Activated CD4-positive, alpha-beta memory T cell treated with anti-CD3 and anti-CD28 coated beads, Interleukin-2, amount 10 ng/mL, durations not matched to agents 7 days and 5 days (primary cell): ENCODE measurements at places on chromosomes 3 and 15. TPM values are rescaled to one million over a fixed set of nuclear protein-coding genes. Genes with fewer than 3 reads are reported as not detected.

GRCh38 chr15:38549222-38549621 lies 15.4 kb downstream of the RASGRP1 start:
- DNase-seq, result no peak
- H3K27me3 ChIP-seq, result no peaks in the 10 kb centered on the region
- peaks cover 81% of the 10 kb centered on the region for H3K4me1 ChIP-seq
- H3K27ac ChIP-seq, result peak overlapping the region; percentile 11
- H3K4me3 ChIP-seq, result no peak overlapping the region

Gene HTR3E
- not detected for total RNA-seq

DNA sequence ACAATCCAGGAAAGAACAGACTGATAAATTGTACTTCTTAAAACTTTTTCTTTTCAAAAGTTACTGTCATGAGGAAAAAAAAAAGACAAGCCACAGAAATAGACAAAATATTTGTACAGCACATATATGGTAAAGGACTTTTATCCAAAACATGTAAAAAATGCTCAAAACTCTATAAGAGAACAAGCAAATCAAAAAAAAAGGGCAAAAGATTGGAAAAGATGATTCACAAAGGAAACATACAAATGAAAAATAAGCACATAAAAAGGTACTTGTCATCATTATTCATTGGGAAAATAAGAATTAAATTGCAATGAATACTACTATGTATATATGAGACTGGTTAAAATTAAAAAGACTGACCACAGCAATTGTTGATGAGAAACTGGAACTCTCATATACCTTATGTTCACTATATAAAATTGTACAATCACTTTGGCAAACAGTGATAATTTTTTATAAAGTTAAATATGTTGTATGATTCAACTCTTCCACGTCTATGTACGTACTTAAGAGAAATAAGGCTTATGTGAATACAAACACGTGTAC lies 39.7 kb downstream of the DIPK2A start:
- no peaks in the 10 kb centered on the region for H3K36me3 ChIP-seq
- no peak for DNase-seq
- H3K27ac ChIP-seq, result no peak overlapping the region
- H3K4me3 ChIP-seq, result no peak overlapping the region
- H3K4me1 ChIP-seq, result no peaks in the 10 kb centered on the region
- peaks cover 2% of the 10 kb centered on the region for H3K27me3 ChIP-seq

- H3K36me3 ChIP-seq, result no peaks in the 10 kb centered on the region
- DNase-seq, result no peak
Measured at GRCh38 chr3:103126115-103126514, 691.3 kb downstream of the ZPLD1 start.

Gene MAPKAPK3
- 157 TPM for total RNA-seq

DNA sequence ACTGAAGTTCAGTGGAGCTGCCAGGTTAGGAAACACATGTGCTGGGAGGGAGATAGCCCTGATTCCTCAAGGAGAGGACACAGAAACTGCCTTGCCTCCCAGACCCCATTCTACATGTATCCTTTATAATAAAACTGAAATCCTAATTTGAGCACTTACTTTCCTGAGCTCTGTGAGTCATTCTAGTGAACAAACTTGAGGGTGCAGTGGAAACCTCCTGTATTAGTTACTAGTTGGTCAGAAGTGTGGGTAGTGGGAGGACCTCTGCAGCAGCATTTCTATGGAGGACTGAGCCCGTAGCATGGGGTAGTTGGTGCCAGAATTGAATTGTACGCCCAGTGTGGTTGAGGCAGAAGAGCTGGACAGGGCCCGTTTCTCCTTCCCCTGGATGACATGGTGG lies 23.9 kb downstream of the ATP1B3 start:
- H3K36me3 ChIP-seq, result peaks cover 62% of the 10 kb centered on the region
- H3K27ac ChIP-seq, result no peak overlapping the region
- peaks cover 29% of the 10 kb centered on the region for H3K4me1 ChIP-seq

DNA sequence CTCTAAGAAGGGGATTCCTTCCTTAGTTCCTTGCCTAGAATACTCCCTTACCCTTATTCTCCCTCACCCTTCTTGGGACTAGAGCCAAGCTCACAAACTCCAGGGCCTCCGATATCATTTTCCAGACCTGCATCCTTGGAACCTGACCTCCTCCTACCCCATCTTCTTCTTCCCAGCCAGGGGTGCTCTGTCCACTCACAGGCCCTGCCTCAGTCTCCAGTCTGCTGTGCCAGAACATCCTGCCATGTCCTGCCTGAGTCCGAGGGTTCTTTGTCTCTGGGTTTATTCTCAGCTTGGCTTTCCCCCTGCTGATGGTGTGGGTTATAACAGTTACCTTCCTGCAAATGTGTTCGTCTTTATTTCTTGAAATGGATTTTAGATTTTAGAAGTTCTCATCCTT lies 59.9 kb upstream of the MCF2L2 start:
- no peak for DNase-seq
- H3K27me3 ChIP-seq, result no peaks in the 10 kb centered on the region
- peaks cover 32% of the 10 kb centered on the region for H3K36me3 ChIP-seq

Gene BNC1
- not detected for total RNA-seq

DNA sequence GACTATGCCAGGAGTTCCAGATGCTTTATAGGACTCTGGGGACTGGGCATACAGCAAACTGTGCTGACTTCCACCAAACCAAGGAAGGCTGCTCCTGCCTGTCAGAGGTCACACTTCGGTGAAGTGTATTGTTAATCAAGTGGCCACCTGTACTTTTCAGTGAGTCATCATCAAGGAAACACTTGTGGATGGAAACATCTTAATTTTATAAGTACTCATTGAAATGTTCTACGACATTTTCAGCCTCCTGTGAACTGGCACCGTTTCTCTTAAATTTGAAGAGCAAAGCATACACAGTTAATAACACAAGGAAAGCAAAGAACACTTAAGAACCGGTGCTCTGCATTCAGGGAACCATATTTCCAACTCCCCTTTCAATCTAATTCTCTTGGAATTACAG lies 801.7 kb upstream of the DPPA4 start:
- H3K4me1 ChIP-seq, result no peaks in the 10 kb centered on the region
- H3K27me3 ChIP-seq, result no peaks in the 10 kb centered on the region
- H3K4me3 ChIP-seq, result no peak overlapping the region
- no peak overlapping the region for H3K27ac ChIP-seq
- no peak for DNase-seq
- H3K36me3 ChIP-seq, result no peaks in the 10 kb centered on the region

Gene ATP8B4
- total RNA-seq, result 20.7 TPM

Gene PROK2
- total RNA-seq, result 2.8 TPM

DNA sequence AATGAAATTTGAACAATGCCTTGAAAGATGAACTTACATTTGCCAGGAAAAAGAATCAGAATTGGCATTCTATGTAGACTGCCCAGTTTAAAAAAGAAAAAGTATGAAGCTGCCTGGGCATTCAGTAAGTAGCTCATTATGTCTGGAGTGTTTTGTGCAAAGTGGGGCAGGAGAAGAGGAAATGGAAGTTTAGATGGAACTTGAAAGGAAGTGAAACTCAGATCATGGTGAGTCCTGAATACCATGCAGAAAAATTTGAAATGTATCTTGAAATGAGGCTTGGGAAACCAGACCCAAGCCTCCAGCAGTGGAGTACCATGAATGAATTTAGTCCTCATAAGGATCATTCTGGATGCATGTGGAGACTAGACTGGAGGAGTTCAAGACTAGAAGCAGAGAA lies 4.8 kb upstream of the MORC1 start:
- H3K4me1 ChIP-seq, result no peaks in the 10 kb centered on the region
- H3K27me3 ChIP-seq, result peaks cover 2% of the 10 kb centered on the region
- no peak overlapping the region for H3K4me3 ChIP-seq

GRCh38 chr3:157782236-157782635 lies 279.0 kb upstream of the VEPH1 start:
- no peaks in the 10 kb centered on the region for H3K4me1 ChIP-seq
- no peaks in the 10 kb centered on the region for H3K36me3 ChIP-seq
- DNase-seq, result no peak
- H3K27ac ChIP-seq, result no peak overlapping the region

- no peaks in the 10 kb centered on the region for H3K36me3 ChIP-seq
- DNase-seq, result no peak
- no peak overlapping the region for H3K27ac ChIP-seq
- H3K4me3 ChIP-seq, result no peak overlapping the region
- no peaks in the 10 kb centered on the region for H3K27me3 ChIP-seq
Measured at GRCh38 chr3:29745232-29745870, 464.5 kb downstream of the RBMS3 start.

- H3K4me3 ChIP-seq, result no peak overlapping the region
- no peaks in the 10 kb centered on the region for H3K36me3 ChIP-seq
- H3K27me3 ChIP-seq, result peaks cover 24% of the 10 kb centered on the region
- no peak overlapping the region for H3K27ac ChIP-seq
Measured at GRCh38 chr15:60162968-60163355, 158.9 kb downstream of the FOXB1 start.
